ENCODE measurements at places on chromosomes 7 and 10. TPM values are rescaled to one million over a fixed set of nuclear protein-coding genes. Genes with fewer than 3 reads are reported as not detected.
A peak's percentile ranks its signal among the peaks of the same experiment; 100 is the strongest.

Gene OPN1SW
- not detected for polyA plus RNA-seq

Gene PUS7
- polyA plus RNA-seq = 11.7 TPM

Gene PRKAR2B
- 3.1 TPM for polyA plus RNA-seq

Gene SEMA3A
- polyA plus RNA-seq = 31.2 TPM

Gene COL17A1
- polyA plus RNA-seq = 0.14 TPM

Gene PRSS37
- polyA plus RNA-seq = not detected

DNA sequence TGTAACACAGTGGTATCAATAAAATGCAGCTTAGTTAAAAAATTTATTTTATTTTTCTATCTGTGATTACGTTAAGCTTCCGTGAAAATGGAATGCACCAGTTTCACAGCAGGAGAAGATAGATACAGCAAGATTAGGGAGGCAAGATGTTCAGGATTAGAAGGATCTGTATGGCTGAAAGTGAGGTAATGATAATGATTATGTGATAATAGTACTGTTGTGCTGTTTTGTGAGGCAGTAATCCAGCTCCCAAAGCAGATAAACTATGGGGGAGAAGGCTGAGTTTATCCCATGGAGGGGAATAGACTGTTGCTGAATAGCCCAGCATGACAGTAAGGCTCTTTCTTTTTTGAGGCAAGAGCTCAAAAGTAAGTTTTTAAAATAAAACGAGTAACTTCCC lies 216.1 kb upstream of the PRPS1L1 start:
- DNase-seq = no peak

GRCh38 chr10:84265418-84265817 lies 20.6 kb downstream of the RGR start:
- DNase-seq = no peak

DNA sequence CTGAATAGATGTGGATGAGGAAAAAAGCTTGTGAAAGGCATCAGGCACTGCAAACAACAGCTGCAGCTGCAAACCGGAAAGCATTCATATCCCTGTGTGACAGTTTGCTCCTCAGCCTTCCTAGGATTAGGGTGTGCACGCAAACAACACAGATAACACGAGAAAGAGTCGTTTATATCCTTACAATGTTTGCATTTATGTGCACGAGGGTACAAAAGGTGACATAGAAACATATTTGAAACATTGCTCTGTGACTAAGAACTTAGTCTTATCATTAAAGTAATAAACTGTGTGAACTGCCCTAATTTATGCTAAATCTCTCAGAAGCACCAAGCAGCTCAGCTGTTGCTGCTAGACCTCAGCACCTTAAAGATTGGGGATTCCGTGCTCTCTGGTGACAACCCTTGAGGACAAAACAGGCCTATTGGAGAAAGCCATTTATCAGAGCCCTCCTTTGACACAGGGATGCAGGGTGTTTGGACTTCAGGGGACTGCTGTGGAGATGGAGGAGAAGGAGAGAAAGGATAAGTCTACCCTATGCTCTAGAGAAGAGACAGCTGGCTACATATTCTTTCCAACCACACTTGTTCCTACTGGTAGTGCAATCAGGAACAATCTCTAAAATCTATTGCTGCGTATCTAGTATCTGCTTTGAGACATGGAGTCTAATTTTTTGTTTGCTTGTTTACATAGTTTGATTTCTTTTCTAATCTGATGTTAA lies 176.2 kb downstream of the GNAT3 start:
- DNase-seq = peak; percentile 84

GRCh38 chr10:100146875-100147650 lies 38.8 kb downstream of the ERLIN1 start:
- DNase-seq = no peak

DNA sequence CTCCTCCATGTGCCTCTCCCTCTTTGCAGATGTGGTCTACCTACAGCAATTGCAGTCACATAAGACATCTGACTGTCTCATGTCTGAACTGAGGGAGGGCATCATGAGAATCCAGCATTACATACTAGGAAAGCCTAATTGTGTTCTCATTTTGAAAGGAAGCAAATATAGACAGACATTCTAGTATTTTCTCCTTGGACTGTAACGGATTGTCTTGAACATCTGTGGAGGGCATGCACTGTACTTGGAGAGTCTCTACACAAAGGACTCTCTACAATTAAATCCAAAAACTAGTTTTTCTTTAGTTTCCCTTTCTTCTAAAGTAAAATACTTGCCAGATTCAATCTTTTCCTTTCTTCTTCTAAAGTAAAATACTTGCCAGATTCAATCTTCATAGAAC lies 34.7 kb upstream of the TRIL start:
- DNase-seq = no peak

DNA sequence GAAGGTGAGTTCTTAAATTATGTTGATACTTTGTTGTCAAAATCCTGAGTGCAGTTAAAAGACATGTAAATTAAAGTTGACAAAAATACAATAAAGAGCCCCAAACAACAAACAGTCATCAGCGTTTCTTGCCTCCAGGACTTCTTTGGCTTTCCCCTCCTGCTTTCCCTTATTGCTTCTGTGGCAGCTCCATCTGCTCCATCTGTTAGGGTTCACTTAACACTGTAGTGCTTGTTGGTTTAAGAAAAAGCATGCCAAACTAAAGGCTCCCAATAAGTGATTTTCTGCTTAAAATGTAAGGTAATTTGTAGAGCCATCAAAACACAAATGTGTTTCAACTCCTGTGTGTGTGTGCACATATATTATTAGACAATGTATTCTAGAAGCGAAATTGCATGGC lies 254.3 kb upstream of the GNAI1 start:
- DNase-seq = no peak

GRCh38 chr10:119217991-119218490 lies 10.7 kb downstream of the GRK5 start:
- peak; percentile 69 for DNase-seq

DNA sequence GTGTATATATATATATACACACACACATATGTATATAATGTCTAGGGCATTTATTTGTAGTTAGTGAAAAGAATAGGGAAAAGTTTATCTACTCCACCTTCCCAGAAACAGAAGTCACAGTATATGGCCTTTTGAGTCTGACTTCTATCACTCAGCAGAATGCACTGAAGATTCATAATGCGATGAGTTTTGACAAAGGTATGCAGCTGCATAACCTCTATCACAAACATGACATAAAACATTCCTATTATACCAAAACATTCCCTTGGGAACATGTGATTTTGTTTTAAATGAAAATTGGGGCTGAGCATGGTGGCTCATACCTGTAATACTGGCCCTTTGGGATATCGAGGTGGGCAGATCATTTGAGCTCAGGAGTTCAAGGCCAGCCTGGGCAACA lies 137.3 kb upstream of the EEPD1 start:
- peak; percentile 65 for DNase-seq

DNA sequence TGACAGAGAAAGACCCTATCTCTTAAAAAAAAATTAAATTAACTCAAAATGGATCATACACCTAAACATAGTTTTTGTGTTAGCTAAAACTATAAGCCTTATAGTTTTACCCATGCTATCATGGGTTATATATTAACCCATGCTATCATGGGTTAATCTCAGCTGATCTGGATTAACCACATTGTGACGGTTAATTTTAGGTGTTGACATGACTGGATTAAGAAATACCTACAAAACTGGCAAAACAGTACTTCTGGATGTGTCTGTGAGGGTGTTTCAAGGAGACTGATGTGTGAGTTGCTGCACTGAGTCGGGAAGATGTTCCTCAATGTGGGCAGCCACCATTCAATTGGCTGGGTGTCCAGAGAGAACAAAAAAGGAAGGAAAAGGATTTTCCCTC lies 44.3 kb upstream of the FXYD4 start:
- DNase-seq = no peak

- DNase-seq = no peak
Observed at GRCh38 chr10:18438361-18439126, 212.8 kb downstream of the NSUN6 start.

- peak; percentile 99 for DNase-seq
Observed at GRCh38 chr7:81725812-81726127, 44.1 kb downstream of the HGF start.

DNA sequence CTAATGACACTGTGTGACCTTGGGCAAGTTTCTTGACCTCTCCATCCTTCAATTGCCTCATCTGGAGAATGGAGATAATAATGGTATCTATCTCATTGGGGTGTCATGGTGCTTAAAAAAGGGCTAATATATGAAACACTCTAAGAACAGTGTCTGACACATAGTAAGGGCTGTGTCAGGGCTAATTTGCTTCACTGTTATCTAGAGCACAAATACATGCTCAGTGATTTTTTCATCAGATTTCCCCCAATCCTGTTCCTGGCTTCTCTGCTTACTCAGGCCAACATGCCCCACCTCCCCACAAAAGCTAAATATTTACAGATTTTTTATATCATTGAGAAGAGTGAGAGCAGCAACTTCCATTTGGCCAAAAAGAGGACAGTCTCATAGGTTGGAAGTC lies 20.6 kb downstream of the WIPF3 start:
- DNase-seq = no peak

- peak; percentile 31 for DNase-seq
Observed at GRCh38 chr7:23530405-23530804, 1.4 kb downstream of the TRA2A start.

GRCh38 chr7:109479388-109479787 lies 909.7 kb downstream of the DNAJB9 start:
- DNase-seq = no peak

DNA sequence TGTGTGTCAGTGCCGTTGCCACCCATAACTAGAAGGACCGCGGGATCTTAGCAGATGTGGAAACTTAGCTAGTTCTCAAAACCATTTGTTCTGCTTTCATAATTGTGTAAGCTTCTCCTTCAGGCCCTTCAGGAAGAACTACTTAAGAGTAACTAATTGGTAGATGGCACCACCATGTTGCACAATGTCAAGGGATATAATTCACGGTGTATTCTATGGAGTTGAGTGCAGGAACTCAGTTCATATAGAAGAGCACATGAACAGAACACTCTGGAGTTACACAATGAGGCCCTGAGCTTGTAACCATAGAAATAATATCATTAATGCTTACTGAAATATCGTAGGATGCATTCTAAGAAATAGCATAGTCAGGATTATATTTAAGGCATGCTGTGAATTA lies 126.5 kb upstream of the GAD2 start:
- no peak for DNase-seq

Data from IMR-90 (cell line).